ENCODE measurements at places on chromosomes 7 and 10.

GRCh38 chr7:154792436-154793055 lies 210.4 kb downstream of the PAXIP1 start:
- no peak for DNase-seq

DNA sequence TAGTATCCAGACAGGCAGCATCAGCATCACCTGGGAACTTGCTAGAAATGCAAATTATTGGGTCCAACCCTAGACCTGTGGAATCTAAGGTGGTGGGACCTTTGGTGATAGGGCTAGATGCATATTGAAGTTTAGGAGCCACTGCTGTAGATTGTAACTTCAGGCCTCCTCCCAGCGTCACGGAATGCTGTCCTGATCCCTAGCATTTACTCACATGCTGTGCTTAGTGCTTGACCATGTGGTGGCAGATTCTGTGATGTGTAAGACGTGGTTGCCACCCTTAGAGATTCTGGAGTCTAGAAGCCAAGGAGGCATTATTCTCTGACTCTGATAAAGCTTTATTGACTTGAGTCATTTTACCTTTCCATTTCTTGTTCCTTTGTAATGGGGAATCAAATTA lies 13.5 kb downstream of the AHR start:
- DNase-seq, result no peak

GRCh38 chr7:13894954-13895353 lies 94.5 kb downstream of the ETV1 start:
- DNase-seq, result no peak

DNA sequence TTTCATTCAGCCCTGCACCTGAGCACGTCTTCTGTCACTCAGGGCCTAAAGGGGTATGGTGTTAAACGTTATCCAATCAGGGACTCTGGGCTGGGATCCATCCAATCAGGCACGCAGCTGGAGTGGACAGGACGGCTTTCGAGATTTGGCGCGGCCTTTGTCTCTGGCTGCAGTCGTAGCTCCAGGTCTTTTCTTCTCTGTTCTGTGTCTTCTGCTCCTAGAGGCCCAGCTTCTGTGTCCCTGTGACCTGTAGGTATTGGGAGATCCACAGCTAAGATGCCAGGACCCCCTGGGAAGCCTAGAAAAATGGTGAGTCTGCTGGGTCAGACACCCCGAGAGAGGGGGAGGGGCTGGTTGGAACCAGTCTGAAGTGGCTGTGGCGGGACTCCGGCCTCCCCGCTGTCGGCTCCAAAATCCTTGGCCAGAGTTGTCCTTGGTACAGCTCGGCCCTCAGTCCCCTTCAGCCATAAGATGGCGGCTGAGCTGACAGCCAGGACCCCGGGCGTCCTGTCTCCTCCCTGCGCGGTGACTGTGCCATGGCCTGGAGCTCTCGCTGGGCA lies 11.7 kb upstream of the ZNF680 start:
- no peak for DNase-seq

- DNase-seq, result no peak
Observed at GRCh38 chr7:348962-349743, 59.2 kb downstream of the FOXL3 start.

DNA sequence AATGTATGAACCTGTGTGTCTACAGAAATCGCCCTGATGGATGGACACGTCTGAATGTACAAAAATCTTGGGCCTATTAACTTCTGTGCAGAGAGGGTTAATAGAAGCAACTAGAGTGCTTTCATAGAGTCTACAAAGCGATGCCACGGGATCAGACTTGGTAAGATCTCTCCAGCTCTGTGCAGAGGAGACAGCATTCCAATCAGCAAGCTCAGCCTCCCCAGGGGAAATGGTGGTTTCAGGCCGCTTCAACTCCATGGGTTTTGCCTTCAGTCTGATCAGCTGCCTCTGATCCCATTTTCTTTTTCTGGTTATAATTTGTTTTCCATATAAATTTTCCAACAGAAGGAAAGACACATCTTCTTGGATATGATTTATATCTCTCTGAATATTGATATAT lies 35.1 kb upstream of the COBL start:
- DNase-seq, result no peak

DNA sequence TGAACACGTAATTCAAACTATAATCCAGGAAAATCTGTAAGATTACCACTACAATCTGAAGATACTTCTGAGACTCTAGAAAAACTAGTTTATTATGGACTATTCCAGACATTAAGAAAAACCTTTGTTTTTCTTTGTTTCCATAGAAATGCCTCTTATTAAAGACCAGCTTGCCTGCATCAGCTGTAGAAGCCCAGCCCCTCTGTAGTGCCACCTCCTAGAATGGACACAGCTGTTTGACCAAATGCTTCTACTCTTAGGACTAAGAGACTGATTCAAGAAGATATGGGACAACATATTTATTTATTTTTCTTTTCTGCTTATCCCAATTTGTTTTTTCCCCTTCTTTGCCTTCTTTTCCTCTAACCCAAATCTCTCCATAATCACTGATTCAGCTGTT lies 93.8 kb downstream of the CXCL12 start:
- DNase-seq, result no peak

DNA sequence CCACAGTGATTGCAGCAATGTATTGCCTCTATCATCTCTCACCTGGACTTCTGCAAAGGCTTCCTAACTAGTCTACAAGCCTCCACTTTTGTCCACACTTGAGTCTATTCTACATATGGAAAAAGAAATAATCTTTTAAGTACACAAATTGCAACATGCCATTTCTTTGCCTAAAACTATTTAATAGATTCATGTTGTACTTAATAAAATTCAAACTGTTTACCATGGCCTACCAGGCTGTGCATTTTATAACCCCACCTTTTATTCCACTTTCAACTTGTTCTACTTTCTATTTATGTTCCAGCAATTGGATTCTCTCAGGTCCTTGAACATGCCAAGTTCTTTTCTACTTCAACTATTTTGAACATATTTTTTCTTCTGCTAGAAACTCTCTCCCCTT lies 128.7 kb downstream of the GPR85 start:
- no peak for DNase-seq

DNA sequence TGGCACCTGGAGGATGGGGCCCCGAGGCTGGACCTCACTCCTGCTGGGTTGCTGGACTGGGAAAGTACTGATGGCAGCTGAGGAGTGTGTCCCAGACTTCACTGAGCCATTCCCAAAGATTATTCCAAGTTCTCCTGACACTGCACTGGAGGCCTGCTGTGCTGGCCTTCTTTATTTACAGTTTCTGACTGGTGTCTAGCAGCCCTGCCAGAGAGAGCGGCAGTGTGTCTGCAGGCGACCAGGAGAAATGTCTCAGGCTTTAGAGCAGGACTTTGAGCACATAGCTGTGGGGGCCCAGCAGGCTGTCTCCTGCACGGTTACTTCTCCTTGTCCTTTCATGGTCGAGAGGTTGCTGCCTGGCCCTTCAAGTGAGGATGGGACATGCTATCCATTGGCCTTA lies 16.1 kb downstream of the HTRA1 start:
- DNase-seq, result no peak

DNA sequence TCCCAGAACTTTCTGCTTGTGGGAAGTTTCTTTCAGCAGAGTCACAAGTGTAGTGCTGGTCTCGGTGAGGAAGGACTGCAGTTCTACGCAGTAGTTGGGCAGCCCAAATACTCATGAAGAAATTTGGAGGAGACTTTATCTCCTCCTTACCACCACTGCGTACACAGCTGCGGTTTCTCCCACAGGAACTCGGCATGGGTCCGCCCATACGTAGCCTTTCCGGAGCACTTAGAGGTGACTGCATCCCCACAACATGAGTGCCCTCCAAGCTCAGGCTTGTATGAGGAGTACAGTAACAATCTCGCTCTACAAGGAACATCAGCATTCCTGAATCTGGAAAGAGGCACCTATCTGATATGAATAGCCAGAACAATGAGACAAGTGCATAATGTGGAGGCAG lies 549.2 kb upstream of the SEMA3D start:
- no peak for DNase-seq

GRCh38 chr10:113225903-113226302 lies 275.9 kb downstream of the TCF7L2 start:
- no peak for DNase-seq

DNA sequence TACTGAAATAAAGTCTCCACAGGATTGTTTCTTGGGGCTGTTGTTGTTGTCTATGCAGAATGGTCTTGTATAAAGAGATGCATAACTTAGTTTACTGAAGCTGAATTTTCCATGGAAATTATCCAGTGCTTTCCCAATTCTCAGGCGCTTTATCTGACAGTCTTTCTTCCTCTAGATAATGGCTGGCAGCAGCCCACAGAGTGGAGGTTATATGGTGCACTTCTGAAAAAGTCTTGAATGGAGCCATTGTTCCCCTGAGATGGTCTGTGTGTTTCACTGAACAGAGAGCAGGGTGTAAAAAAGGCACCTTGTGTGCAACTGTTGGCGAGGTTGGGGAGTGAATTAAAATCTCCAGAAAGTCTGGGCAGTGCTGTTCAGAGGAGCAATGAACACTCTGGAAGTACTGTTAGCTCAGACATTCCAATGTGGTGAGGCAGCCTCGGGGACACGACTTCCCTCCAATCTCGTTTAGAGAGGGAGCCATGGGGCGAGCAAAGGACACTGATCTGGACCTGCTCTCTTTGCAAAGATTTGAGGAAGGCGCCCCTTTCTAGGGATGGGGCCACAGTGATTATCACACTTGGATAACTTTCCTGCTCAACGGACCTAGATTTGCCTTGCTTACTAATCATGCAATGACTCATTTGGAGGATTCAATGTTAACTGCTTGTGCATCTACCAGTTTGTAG lies 2.0 kb upstream of the PLCE1 start:
- no peak for DNase-seq

DNA sequence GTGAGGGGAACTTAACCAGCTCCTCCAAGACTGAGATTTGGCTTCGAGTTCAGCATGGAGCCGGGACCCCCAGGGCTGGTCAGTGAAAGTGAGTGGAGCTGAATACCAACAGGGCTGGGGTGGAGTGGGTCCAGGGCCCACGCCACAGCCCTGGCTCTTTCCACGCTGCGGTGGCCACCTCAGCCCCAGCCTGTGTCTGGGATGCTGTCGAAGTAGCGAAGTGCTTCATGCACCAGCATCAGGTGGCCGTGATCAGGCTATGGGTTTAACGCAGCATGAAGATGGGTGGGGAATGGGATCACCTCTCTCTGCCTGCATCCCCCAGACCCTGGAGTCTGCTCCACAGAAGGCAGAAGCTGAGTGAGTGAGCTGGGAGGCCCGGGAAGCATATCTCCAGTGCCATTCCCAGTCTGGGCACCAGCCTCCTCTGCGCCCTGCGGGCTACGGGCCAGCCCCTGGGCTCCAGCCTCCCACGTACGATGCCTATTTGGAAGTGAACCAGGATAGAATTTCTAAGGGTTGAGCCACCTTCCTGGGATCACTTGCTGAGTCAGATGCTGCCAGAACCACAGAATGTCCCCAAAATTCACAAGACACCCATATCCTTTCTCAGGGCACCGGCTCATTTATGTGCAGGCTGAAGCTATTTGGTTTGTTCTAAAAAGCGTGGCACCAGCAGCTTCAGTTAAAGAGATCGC lies 131.1 kb upstream of the CHST15 start:
- no peak for DNase-seq

DNA sequence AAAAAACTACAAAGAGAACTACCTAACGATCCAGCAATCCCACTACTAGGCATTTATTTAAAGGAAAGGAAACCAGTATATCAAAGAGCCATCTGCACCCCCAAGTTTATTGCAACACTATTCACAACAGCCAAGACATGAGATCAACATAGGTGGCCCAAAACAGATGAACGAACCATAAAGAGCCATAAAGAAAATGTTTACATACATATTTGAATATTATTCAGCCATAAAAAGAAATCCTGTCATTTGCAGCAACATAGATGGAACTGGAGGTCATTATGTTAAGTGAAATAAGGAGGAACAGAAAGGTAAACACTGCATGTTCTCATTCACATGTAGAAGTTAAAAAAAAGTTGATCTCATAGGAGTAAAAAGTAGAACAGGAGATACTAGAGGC lies 15.6 kb upstream of the SLC26A3 start:
- no peak for DNase-seq

DNA sequence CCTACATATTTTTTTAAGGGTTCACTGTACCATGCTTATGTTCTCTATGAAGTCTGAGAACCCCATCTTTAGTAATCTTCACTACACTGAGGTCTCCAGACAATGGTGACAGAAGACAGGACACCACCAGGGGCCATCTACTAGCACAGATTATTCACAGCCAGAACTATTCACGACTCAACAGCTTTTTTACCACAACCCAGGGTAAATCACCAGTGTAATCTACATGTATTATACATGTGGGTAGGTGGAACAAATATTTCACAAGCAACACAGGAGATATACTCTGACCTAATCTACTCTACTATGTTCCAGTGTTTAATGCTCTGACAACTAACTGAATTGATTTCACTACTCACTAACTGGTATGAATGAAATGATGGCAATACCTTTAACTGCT lies 136.1 kb downstream of the ELMO1 start:
- no peak for DNase-seq

DNA sequence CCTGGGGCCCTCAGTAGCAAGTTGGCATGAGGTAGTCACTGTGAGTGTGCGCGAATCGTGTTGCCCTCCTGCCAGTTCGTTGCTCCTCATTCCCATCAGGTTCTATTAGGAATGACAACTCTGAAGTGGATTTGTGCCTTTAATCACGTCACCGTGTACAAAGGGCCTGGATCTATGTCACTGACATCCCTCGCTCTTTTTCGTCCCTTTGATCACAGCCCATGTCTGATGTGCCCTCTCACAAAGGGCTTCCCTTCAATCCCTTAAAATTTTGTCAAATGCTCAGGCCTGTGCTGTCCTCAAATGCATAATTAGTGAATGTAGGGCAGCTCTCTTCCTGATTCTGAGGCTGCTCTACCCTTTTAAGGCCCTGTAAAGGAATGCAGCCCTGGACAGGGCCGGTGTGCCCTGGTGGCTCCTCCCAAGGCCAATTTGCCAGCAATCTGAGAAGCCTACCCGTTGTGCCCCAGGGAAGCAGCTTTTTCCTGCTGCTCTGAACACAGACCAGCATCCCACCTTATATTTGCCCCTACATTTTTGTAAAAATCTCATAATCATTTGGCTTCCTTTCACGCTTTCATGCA lies 93.6 kb downstream of the TMEM178B start:
- no peak for DNase-seq

GRCh38 chr10:61899997-61900828 lies 1.3 kb upstream of the ARID5B start:
- DNase-seq, result no peak

DNA sequence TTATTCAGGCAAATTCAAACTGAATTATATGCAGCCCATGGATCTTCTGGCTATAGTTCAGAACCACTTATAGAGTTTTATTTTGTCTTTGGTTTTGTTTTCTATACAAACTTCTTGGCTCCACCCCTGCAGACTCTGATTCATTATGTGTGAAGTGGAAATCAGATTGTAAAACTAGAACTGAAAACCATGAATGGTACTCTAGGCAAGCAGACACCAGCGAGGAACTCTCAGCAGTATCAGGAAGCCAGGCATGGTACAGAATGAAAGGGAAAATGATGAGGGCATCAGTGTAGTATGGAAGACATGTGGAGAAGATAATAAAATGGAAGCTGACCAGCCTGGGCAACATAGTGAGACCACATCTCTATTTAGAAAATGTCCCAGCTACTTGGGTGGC lies 1026.9 kb upstream of the C7orf33 start:
- DNase-seq, result no peak

- DNase-seq, result no peak
Observed at GRCh38 chr7:144588559-144589051, 185.1 kb upstream of the NOBOX start.

GRCh38 chr10:48946891-48947500 lies 7.4 kb upstream of the LRRC18 start:
- DNase-seq, result no peak

Data from left renal pelvis (tissue), 4 donors.